ENCODE measurements at places on chromosomes 7 and 10. TPM values are rescaled to one million over a fixed set of nuclear protein-coding genes. Genes with fewer than 3 reads are reported as not detected.

GRCh38 chr10:79266543-79267312 lies 80.5 kb upstream of the PPIF start:
- no peak for DNase-seq

DNA sequence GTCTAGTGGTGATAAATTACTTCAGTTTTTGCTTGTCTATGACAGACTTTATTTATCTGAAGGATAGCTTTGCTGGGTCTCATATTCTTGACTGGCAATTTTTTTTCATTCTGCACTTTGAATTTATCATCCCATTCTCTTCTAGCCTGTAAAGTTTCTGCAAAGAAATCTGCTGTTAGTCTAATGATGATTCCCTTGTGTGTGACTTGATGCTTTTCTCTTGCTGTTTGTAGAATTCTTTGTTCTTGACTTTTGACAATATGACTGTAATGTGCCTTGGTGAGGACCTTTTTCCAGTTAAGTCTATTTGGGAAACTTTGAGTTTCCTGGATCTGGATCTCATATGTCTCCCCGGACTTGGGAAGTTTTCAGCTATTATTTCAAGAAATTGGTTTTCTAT lies 59.3 kb upstream of the TMEM140 start:
- DNase-seq = no peak

DNA sequence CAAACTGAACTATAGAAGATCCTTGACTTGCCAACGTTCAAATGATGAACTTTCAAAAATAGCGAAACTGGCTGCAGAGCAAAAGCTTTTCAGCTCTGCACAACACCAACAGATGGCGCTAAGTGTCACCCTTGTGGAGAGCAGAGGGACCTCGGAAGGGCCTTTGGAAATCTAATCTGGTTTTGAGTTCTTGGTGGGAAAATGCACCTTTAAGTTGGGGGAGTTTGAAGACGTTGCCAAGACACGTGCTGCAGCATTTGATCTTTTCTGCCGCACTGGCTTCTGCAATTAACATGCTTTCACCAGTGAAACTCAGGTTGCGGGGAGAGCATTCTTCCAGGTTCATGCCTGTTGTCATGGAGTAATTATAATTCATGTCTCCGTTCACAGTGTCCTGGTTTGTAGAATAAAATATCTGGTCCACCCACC lies 26.3 kb upstream of the WDR11 start:
- peak; percentile 8 for DNase-seq

DNA sequence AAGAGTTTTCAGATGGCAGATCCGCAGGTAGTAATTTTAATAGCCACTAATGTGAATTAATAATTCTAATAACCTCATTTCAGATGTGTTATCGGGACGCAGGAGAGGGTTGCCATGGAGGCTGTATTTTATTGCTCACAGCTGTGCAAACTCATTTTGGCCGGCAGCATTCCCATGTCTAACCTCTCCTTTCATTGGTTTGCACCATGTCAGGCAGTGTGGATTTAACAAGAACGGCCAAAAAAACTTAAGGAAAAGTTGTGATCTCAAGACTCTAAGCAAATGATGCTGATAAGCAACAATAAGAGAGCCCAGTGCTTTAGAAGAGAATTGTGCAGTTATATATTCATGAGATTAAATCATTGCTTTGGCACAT lies 88.7 kb upstream of the NRP1 start:
- no peak for DNase-seq

DNA sequence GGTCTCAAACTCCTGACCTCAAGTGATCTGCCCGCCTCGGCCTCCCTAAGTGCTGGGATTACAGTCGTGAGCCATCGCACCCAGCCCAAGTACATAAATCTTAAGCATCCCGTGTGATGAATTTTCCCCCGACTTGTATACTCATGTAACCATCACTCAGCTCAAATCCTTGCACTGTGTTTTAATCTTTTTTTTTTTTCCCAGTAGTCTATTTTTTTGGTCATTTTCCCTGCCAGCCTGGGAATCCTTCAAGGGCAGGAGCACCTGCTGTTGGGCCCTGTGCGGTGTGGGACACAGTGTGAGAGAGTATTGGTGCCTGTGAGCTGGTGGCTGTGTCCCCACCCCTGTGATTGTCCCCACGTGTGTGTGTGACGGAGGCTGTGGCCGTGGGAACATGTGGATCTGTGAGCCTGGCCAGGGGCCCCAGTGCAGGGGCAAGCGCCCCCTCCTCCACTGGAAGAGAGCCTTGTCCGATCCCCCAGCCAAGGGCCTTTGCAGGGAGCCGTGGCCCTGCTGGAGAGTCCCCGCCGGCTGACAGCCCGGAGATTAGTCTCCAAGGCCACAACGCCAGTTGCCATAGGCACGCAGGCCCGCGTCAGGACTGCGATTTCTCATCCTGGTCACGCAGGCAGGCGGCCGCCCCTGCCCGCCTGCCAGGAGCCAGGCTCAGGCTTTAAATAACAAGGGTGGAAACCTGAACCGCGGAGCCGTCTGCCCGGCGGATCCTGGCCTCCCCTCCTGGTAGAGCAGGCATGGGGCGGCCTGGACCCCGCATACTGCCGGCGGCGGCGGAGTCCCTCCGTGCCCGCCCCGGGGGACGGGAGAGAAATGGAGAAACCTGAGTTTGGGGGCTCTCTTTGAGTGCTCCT lies 26.5 kb downstream of the GTF2IRD1 start:
- peak; percentile 89 for DNase-seq

RNF32 gene
- total RNA-seq = 1.1 TPM

All from thyroid gland (tissue), 4 donors.